ENCODE measurements at places on chromosomes 6 and 20.

- no peak for DNase-seq
Observed at GRCh38 chr6:138944412-138944811, 43.6 kb downstream of the REPS1 start.

DNA sequence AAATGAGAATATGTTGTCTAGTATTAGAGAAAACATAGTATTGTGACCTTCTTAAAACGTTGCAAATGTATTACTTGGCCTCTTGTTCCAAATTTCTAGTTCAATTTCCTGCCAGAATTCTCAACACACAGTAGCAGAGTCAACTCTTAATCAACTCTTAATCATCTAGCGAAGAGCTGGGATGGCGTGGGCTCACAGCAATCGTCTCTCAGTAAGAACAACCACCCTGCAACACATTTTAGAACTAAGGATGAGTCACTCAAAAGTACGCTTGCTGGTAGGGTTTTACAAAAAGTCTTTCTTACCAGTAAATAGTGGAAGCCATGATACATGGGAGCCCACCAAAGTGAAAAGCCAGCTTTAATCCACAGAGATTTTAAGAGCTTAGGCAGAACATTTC is 24.6 kb downstream of the GPR6 start:
- DNase-seq: no peak

- DNase-seq: no peak
Observed at GRCh38 chr6:16473184-16473907, 235.0 kb downstream of the GMPR start.

- DNase-seq: no peak
Observed at GRCh38 chr6:17204533-17204932, 76.6 kb upstream of the RBM24 start.

- no peak for DNase-seq
Observed at GRCh38 chr6:43647613-43648012, 2.8 kb downstream of the RSPH9 start.

GRCh38 chr6:36818756-36819155 is 20.5 kb downstream of the CPNE5 start:
- DNase-seq: no peak

- DNase-seq: no peak
Observed at GRCh38 chr6:154390034-154390433, 33.4 kb upstream of the IPCEF1 start.

- DNase-seq: no peak
Observed at GRCh38 chr6:73801652-73802268, 105.8 kb downstream of the CD109 start.

DNA sequence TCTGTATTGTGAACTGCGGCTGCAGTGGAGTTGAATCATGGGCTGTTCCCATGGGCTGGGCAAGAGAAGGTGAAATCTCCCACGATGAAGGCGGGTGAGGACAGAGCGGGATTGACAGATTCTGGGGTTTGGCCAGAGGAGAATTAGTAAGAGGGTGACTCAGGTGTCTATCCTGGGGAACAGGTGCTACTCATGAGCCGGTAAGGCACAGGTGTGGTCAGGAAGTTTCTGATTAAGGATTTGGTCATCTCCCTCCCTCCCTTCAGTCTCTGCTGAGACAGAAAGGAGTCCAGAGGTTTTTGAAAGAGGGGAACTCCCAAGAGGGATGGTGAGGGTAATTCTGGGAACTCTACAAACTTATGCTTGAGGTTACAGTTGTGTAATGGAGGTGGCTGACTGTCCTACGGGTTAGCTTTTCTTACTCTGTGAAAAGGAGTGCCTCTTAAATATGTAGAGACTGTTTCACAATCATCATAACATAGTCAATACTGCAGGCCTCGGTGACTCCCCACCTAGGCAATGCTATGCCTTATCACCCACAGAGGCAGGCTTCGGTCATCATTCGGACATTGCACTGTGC is 31.5 kb downstream of the SERPINB1 start:
- no peak for DNase-seq

DNA sequence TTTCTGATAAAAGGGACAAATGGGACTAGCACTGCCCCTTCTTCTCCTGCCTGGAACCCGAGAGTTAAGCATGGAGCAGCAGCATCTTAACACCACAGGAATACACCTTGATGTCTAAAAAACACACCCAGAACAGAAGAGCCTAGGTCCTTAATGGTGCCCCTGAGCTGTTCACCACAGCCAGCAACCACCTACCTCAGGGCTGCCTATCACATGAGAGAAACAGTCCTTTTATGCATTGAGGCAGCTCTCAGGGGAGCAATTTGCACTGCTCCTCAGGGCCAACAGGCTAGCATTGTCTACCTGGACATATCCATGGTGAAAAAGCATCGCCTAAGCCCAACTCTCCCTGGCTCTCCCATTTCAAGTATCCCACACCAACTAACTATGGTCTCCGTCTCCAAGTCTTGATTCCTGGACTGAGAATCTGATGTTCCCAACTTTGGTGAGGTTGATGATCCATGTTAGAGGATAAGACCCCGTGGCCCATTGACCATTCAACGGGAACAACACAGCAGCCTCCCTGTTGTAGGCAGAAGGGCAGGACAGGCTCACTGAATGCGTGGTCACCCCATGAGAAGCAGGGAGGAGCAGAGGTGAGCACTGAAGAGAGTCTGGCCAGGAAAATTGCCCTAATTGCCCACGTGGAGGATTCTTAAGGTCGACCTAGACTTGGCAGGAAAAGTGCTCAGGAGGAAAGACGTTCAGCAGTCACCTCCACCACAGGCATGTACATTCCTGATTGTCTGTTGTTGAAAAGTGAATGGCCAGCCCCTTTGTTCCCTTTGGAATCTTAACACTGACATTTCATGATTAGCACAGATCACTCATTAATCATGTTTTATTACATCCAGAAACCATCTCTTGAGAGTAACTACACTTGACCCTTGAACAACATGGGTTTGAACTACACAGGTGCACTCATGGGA is 4.2 kb upstream of the APMAP start:
- no peak for DNase-seq

DNA sequence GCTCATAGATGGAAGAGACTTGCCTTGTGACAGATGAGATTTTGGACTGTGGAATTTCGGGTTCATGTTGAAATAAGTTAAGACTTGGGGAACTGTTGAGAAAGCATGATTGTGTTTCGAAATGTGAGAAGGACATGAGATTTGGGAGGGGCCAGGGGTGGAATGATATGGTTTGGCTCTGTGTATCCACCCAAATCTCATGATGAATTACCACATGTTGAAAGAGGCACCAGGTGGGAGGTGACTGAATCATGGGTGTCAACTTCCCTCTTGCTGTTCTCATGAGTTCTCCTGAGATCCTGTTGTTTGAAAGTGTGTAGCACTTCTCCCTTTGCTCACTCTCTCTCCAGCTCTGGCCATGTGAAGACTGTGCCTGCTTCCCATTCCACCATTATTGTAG is 17.9 kb downstream of the AHI1 start:
- no peak for DNase-seq

- no peak for DNase-seq
Observed at GRCh38 chr20:39538317-39538716, 576.2 kb downstream of the DHX35 start.

Data from erythroblast (primary cell).